Lung (tissue), 17 donors: ENCODE measurements at places on chromosomes 7 and 10.

DNA sequence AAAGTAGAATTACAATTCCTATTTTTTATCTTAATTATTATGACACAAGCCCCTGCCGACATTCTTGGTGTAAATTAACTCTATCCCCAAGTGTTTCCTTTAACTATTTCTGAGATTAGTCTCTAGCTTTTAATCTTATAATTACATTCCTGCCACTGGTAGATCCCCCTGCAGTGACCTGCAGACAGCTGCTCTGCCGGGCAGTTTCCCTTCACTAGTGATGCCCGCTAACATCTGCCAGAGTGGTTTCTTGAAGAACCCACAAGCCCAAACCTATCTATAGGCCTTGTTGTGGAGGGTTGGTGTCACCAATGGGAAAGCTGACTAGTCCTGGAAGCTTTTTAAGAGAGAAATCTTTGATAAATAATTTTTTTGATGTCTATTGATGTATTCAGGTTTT lies 50.0 kb downstream of the ADAM22 start:
- no peak for DNase-seq

DNA sequence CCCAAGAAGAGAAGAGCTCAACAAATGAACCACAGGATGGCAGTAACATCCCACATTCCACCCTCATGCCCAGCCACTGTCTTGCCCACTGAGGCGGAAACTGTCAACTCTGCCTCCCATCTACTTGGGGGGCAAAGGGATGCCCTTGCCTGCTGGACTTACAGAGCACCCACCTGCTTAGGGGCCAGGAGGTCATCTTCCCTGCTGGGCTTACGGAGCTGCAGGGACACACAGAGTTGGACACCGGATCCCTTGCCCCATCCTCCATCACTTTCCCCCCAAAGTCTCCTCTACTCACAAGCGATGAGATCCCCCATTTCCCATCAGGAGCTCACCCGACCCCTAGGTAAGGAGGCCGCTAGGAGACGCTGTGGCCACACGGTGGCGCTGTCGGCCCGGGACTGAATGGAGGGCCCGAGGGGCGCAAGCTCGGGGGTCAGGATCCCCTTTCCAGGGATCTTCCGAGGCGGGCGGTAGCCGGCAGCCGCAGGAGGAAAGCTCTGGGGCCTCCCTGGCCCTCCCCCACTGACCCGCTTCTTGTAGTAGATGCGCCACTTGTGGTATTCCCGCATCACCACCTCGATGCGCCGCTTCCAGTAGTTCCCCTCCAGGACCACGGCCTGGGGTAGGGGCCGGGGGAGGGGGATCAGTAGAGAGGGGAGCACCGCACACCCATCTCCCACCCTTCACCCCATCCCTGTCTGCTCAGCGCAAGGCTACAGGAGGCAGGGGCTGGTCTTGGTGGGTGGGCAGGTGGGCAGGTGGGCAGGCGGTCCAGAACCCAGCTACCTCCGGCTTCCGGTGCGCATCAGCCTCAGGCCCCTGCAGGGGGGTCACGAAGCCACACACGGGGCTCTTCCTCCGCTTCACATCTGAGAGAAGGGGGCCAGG lies 17.3 kb downstream of the MLXIPL start:
- DNase-seq, result peak; percentile 44

DNA sequence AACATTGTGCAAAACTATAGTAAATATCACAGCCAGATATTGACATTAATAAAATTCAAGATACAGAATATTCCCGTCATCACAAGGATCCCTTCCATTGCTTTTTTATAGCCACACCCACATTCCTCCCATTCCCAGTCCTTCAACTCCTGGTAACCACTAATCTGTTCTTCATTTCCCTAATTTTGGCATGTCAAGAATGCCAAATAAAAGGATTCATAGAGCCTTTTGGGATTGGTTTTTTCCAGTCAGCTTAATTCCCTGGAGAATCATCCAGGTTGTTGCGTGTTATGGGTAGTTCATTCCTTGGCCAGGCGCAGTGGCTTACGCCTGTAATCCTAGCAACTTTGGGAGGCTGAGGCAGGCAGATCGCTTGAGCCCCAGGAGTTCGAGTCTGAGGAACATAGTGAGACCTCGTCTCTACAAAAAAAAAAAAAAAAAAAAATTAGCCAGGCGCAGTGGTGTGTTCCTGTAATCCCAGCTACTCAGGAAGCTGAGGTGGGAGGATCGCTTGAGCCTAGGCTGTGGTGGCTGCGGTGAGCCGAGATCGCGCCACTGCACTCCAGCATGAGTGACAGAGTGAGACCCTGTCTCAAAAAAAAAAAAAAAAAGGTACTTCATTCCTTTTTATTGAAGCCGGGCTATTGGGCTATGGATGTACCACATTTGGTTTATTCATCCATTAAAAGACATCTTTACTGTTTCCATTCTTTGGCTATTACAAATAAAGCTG lies 2.7 kb downstream of the OGDH start:
- DNase-seq, result no peak

DNA sequence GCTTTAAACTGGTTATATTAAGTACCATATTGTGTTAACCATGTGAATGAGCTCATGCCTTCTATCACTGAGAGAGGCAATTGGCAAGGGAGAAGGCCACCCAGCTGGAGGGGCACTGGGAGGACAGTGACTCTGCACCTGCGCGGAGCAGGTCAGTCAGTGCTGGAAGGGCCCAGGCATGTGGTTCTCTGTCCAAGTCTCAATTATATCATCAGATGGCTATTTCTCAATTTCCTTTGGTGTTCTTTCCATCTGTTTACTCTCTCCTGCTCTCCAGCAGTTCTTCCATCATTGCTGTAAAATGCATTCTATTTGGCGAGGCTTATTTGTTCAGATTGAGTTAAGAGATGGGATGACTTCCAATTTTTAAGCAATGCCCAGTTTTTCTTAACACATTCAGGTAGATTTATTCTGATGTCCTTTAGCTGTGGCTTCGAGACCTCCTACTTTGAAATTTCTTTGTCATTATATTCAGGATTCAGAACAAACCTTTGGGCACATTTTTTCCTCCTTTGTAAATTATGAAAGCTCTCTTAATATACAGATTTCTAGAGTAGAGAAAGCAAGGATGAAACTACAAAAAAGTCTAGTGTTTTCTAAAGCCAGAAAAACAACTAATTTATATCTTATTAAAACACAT lies 159.3 kb downstream of the BMPER start:
- DNase-seq, result no peak

GRCh38 chr10:116699471-116700150 lies 42.8 kb downstream of the HSPA12A start:
- no peak for DNase-seq

DNA sequence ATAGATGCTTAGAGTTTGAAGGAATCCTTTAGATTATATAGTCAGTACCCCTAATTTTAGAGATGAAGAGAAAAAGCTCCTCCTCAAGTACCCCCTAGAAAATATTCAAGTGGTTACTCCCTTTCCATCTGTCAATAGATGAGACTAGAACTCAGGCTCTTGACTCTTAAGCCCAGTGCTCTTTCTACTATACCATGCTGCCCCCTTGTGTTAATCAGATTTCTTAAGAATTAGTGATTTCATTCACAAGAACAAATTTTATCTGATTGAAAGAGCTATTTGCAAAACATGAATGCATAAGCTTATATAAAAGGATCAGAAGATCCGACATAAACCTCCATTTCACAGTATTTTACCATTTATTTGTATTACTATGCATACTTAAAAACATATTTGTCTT lies 179.3 kb downstream of the TFEC start:
- no peak for DNase-seq

DNA sequence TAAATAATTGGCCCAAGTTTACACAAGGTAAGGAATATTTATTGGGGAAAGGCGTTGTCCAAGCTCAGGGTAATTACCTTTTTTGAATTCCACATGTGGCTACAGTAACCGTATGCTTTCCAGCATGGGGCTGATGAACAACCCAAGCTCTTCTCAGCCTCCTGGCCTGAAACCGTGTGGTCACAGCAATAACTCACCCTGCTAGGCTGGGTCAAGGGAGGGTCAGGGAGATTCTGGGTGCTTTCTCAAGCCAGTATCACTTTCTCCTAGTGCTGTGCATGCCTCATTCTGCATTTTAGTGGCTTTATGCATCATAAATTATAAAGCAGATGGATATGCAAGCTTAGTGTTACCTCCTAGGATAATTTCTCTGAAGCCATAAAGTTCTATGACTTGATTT lies 273.9 kb downstream of the PAXIP1 start:
- DNase-seq, result no peak

- DNase-seq, result no peak
Observed at GRCh38 chr10:18610517-18610916, 40.9 kb downstream of the NSUN6 start.

DNA sequence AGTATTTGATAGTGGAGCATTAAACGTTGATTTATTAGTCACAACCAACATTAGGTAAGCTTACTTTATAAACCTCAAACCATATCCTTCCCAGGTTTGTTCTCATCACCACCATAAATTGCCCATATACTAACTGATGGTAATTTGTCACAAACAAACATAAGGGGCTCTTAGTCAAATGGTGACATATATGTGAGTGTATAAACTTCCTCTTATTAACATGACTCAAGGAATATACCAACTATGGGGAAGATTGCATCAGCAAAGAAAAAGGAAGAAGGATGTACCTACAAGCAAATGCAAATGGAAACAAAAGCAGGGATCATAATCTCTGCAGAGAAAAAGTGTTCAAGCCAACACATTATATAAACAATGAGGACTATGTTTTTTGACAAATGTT lies 418.2 kb upstream of the AKR1E2 start:
- no peak for DNase-seq

DNA sequence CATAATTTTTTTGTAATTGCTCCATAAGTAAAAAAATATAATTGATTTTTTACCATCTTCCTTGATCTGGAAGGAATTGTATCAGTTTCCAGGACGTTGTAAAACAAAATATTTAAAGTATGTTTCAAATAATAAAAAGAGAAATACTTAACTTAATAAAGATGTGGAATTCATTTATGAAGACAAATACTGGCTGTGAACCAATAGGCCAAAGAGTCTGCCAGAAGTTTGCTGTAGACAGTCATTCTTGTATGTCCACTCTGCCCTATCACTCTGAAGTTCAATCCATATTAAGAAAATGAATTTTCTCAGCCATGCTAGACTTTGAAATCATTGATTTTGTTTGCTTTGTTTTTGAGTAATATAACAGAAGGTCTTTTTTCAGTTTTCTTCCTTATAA lies 256.4 kb downstream of the TRIL start:
- no peak for DNase-seq

- peak; percentile 55 for DNase-seq
Observed at GRCh38 chr10:96765406-96766240, 45.3 kb upstream of the PIK3AP1 start.

DNA sequence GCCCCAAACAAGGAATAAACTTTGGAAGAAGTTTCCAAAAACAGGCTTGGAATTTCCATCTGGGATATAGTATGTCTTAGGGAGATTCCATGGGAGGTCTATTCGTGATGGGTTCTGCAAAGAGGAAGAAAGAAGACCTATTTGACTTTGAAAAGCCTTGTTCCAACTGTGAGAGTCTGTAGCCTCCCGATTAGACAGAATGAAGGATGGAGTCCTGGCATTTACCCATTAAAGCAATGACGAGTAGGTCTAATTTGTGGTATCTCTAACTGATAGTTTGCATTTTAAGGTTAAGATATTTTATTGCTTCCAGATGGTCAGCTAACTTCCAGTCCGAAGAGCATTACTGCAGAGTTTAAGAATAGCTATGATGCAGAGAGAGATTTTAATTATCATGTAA lies 19.5 kb upstream of the GALNT17 start:
- no peak for DNase-seq

DNA sequence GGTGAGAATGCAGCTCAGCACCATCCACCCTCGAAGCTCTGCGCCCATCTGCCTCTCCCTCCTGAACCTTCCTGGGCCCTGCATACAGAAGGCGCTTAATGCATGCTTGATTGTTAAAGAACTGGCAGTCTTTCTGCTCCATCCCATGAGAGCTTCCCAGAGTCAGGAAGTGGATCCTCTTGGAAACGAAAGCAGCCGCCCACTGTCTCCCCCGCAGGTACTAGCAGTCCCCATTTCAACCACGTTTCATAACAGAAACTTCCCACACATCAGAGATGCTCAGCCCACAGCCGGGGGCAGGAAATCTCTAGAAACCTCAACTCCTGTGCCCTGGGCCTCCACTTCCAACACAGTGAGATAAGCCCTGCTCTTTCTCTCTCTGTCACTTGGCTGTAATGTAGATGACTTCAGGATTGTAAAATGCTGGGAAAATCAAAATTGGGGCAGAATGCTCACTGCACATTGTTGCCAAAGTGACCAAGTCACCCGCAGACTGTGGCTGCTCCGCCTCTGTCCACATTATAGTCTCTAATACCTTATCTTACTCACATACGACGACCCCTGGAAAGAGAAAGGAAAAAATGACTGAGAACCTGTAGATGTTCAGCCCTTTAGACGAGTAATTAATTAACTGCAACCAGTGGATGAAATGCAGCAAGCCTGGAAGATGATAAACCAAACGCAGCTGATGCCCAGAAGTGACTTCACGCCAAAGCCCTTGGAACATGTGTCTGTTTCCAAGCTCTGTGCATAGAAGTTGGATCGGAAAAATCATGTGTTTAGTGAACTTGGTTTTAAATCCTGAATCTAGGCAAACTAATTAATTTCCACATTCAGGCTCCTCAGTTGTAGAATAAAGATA lies 28.5 kb downstream of the GSDME start:
- no peak for DNase-seq

DNA sequence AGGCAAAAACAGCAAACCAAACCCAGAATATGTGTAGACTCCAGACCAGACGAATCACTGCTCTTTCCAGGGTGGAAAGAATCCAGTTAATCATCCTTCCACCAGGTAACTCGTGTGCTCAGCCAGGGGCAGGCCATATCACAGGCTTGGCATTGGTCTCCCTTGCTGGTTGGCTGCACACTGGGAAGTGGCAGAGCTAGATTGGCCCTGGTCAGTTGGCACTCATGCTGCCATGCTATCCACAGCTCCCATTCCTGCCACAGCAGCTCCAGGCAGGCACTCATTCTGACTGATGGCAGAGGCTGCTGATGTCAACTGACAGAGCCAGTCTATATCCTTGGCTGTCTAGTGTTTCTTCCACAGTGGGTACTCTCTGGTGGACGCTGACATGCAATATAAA lies 9.7 kb upstream of the GDF10 start:
- no peak for DNase-seq

DNA sequence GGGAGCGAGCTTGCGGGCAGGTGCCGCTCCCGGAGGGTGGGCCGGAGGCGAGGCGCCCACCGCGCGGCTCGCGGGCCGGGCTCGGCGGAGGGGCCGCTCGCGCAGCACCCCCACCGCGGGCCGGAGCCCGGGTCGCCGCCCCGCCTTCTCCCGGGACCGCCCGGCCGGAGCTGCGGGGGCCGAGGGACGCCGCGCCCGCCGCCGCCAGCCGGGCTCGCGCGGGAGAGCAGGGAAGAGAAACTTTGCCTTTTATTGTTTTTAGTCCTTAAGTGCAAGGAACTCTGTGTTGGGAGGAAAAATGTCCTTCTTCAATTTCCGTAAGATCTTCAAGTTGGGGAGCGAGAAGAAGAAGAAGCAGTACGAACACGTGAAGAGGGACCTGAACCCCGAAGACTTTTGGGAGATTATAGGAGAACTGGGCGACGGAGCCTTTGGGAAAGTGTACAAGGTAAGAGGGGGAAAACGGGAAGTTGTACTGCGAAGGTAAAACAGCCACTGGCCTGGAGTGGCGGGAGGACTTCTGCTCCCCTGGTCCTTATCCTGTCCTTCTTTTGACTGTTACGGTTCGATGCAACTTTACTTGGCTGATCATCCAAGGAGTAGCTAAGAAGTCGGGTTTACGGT lies 620 bp downstream of the SLK start:
- DNase-seq, result peak; percentile 73
